Cortex of kidney (tissue), 1 donor: ENCODE measurements at places on chromosomes 1 and 21.

DNA sequence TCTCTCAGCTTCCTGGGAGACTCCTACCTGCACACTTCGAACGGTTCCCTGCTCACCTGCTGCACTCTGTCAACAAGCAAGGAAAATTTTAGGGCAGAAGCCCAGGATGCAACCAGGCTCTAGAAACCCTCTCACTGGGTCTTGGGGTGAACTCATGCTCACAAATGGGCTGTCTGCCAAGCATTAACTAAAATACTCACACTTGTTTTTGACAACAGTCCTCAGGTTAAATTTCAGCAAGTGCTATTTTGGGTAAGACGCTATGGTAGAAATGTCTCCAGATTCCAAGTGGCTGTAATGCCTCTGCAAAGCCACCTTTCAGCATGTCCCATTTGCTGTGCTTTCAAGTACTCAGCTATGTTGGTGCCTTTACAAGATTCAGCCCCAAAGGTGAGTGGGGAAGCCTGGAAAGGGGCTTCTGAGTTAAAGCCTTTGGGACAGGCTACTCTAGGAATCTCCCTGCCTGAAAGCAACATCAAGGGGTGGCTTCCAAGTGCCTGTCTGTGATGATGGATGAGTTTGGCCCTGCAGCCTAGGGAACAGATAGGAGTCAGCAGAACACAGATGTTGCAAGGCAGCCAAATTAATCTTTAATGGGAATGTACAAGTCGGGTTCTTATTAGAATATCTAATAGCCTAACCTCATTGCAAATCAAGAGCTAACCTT, 211.9 kb upstream of the SPAG17 start:
- DNase-seq: no peak

DNA sequence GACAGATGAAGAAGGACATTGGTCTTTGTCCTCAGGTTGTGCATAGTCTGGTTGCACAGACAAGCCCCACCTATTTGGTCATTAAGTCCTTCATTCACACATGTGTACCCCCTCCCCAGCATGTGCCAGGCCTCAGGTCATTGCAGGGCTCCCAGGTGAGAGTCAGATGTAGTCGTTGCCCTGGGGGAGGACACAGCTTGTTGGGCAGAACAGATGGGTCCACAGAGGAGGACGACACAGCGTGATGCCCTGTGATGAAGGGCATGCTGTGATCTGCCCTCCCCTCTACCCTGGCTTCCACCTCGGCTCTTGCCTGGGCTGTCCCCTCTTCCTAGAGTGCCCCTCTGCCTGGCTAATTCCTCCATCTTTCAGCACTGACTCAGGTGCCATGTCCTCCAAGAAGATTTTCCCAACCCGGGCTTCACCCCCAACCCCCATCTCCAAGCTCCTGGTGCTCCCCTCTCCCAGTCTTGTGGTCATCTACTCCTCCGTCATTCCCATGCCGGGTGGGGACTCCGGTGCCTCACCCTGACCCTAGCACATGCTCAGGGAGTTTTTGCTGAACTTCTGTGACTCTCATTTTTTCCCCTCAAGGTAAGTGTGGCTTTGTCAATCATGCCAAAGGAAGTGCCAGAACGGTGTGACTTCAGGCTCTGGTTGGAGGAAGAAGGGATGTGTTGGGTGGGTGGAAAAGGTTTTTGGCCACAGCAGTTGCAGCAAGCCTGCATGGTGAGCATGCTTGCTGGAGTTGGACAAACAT, 220.5 kb downstream of the FOXD2 start:
- no peak for DNase-seq

GRCh38 chr1:241593186-241593585, 47.0 kb downstream of the CHML start:
- DNase-seq: no peak

GRCh38 chr1:113541106-113541505, 150.8 kb downstream of the MAGI3 start:
- no peak for DNase-seq

DNA sequence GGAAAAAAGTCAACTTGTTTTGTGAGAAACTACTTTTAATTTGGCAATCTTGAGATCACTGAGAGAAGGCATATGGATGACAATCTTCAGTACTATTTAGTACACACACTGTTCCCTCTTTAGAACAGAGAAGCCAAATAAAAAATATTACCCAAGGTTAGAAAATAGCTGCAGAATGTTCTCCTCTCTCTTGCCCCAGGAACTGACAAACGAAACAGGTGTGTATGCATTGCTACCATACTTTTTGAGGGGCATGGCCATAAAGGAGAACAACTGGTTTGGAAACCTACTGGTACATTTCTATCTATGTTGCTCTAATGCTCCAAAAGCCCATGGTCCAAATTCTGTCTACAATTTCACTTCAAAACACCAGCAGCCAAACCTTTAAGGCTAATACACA, 5.7 kb downstream of the TOR1AIP2 start:
- DNase-seq: no peak

DNA sequence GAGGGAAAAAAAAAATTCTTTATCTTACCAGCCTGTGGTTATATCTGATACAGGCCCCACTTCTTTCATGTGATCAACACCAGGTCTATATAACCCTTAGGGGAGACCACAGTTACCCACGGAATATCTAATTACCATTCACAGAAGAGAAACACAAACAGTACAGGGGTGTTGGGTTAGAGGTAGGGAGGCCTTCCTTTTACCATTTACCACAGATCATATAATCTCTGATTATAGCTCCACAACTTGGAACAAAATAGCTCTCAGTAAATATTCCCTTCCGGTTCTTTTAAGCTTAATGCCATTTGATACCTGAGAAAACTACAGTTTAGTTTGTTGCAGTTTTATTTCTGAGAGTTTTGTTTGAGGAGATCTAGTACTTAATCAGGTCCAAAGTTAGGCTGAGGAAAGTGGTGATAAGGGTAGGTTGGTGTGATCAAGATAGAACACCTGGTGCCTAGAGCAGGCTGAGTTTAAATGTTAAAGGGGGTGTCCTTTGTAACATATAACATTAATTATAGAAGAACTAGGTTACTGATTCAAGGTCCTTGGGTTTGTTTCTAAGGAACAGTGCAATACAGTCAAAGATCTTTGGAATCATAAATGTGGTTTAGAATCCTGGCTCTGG, 14.1 kb downstream of the EPB41 start:
- DNase-seq: no peak

GRCh38 chr1:119582801-119583200, 65.3 kb downstream of the ZNF697 start:
- DNase-seq: no peak

DNA sequence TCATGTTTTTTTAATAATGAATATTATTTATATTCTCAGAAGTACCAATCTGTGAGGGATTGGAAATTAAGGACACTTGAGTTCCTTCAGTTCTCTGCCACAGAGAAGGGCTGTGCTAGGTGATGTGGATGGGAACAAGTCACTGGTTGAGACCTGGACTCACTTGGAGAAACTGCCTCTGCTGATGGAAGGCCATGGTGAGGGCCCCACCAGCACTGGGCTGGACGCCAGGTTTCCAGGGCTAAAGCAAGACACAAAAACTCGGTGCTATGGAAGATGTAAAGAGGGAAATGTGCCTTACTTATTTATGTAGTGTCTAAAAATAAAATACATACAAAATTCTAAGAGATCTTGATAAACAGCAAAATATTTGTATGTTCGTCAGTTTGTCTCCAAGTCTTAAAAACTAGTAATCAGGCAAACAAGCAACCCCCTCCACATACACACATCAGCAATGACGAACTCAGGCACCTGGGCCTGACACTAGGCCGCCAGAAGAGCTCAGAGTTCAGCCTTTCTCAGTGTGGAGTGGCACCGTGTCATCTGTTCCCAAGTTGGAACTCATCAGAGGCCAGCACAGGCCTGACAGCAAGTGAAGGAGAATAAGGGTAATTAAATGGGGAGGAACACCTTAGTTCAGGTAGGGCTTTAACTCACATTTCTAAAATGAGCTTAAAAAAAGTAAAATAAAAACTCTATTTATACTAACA, 19.6 kb downstream of the SIPA1L2 start:
- DNase-seq: no peak

DNA sequence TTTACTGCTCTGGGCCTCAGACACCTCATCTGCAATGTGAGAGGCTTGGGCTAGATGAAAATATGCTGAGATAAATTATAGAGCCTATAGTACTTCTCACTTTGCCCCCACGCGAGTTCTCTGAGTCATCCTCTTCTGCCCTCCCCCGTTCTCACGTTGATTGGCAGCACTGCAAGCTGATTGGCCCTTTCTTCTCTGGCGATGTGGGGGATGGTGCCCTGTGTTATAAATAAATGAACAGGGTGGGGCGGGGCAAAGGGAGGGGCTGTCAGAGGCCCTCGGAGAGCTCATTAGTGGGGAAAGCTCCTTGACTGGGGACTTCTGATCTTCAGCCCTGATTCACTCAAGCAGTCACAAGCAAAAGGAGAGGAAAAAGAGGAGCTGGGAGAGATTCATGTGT, 64.3 kb upstream of the ZC3H12A start:
- no peak for DNase-seq

DNA sequence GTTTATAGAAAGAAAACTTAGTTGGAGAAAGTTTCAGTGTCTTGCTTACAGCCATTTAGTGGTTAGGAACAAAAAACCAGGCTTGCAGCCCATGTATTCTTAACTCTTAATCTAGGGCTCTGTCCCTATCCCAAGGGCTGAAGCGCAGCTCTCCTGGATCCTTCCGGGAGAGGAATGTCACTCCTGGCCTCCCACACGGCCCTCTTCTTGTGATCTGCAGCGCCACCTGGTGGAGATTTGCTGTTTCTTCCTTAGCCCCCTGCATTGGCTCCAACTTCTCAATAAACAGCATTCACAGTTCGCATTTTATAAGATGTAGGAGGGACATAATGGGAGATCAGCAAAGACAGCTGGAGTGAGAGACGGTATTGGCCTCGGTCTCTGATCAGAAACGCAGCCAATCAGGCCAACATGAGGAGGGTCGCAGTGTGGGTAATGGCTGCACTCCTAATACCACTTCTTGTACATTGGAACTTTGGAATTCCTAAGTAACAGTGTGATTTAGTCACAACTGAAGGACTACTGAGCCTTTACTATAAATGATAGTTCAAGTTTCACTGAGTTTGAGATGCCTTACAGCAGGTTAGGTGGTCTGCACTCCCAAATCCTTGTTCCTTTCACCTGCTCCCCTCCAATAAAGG, 283.4 kb downstream of the ASTN1 start:
- no peak for DNase-seq

DNA sequence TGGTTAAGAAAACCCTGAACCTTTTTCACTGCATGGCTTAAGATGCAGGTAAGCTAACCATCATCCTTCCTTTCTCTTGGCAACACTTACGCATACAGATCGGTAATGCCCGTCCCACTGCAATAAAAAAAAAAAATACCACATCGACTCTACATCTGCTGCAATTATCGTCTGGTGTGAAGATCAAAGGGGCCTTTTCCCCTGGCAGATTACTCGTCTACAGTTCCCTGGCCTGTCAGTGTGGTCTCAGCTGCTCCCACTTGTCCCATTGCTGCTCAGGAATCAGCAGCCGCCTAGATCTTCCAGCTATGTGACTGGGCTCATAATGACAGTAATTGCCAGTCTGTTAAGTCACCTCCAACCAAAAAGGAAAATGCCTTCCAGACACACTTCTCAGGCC, 133.1 kb downstream of the SETD4 start:
- no peak for DNase-seq

GRCh38 chr1:68016381-68016780, 34.0 kb downstream of the DIRAS3 start:
- DNase-seq: no peak

GRCh38 chr1:153629971-153630370, 1.7 kb downstream of the S100A1 start:
- DNase-seq: no peak

DNA sequence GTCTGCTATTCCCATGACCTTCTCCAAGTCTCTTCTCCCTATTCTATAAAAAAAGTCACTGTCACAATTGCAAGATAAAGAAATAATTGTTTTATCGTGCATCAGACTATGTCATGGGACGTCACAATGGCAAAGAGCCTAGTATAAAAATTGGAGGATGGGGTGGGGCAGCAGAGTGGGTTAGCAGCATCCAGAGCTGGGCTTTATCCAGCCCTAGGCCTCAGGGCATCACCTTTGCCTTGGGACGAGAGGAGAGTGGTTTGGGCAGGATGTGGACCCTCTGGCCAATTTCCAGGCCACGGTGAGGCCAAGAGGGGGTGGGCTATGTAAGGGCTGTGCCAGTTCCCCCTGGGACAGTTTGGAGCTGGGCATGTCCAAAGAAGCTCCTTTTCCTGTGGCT, 25.7 kb downstream of the WNT4 start:
- no peak for DNase-seq

GRCh38 chr1:226951286-226952117, 11.4 kb downstream of the COQ8A start:
- DNase-seq: no peak

DNA sequence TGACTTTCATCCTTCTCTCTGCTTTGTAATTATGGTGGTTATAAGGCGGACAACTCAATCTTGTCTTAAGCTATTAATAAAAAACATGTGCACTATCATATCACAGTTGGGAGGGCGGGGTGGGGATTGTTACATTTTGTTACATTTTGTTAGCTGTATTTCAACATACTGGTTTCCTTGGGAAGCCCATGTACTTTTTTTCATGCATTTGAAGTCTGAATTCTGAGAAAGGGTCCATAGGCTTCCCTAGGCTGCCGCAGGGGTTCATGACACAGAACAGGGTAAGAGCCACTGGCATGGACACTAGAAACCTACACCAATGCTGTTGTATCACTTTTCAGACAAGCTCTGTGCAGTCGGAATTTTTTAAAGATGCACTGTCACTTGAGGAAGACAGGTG, 178.8 kb downstream of the ETS2 start:
- no peak for DNase-seq

DNA sequence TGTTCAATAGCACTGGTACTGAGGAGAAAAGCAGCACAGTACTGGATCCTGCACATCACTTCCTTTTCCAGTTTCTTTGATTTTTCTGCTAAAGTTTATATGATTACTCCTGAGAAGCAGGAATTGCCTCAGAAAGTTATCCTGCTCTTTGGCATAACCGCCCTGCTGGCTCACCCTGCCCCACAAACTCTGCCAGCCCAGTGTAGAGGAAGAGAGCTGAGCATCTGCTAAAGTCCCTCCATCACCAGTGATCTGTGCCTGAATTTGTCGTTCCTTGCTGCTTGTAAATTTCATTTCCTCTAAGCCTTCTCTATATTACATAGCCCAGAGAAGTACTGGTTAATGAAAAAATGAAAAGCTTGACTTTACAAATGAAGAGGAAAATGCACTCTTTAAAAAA, 87.0 kb upstream of the C1orf21 start:
- no peak for DNase-seq

DNA sequence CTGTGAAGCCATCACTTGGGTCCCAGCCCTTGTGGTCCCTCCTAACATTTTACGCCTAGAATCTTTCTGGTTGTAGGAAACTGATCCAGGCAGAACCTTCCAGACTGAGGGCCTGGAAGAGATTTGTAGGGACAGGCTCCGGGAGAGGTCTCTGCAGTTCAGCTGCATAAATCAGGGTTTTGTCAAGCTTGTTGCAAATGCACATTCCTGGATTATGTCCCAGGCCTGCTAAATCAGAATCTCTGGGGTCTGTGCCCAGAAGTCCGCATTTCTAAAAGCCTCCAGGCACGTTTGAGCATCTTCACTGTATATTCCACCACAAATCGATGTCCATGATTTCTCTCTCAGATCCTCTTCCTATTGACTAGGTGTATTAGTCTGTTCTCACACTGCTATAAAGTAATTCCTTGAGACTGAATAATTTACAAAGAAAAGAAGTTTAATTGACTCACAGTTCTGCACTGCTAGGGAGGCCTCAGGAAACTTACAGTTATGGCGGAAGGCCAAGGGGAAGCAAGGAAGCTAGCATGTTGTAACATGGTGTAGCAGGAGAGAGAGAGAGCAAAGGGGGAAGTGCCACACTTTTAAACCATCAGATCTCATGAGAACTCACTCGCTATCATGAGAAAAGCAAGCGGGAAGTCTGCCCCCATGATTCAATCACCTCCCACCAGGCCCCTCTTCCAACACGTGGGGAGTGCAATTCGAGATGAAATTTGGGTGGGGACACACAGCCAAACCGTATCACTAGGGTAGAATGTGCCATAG, 1.2 kb upstream of the FHAD1 start:
- DNase-seq: no peak
